Astrocyte of the spinal cord (primary cell): ENCODE measurements at places on chromosomes 12 and 14.

DNA sequence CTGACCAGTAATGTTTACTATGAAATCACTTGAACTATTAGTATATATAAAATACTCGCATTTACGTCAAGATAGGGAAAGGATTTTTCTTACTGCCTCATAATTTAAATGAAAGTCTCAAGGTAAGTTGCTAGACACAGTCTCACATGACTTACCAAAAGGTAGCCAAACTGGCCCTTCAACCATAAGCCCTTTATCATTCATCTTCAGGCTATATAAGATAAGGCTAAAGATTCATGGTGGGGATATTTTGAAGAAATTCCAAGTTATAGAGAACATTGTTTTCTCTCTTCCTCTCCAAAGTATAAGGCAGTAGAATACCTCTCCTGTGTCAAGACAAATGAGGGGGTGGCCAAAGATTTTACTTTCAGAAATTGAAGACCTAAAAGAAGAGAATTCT lies 23.4 kb downstream of the KIF21A start:
- DNase-seq, result no peak

- DNase-seq, result peak; percentile 49
These were observed 4.6 kb upstream of the SAMD4A start for GRCh38 chr14:54562334-54562733.

- no peak for DNase-seq
These were observed 12.8 kb downstream of the ABHD4 start for GRCh38 chr14:22610931-22611330.

DNA sequence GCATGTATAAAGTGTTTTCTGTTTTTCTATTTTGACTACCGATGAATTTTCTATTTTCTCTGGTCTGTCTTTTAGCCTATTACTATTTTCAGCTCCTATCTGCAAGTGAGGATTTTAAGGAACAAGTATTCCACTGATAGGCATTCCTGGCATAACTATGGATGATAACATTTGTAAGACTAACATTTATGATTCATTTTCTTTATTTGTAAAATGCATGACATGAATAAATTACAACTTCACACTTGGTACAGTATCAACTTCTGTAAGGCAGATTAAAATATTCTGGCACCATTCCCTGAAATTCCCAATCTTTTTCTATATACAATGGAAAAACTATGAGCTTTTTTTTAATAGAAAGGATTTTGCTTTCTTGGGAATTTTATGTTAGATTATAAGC lies 121.0 kb upstream of the GARIN2 start:
- DNase-seq, result no peak

DNA sequence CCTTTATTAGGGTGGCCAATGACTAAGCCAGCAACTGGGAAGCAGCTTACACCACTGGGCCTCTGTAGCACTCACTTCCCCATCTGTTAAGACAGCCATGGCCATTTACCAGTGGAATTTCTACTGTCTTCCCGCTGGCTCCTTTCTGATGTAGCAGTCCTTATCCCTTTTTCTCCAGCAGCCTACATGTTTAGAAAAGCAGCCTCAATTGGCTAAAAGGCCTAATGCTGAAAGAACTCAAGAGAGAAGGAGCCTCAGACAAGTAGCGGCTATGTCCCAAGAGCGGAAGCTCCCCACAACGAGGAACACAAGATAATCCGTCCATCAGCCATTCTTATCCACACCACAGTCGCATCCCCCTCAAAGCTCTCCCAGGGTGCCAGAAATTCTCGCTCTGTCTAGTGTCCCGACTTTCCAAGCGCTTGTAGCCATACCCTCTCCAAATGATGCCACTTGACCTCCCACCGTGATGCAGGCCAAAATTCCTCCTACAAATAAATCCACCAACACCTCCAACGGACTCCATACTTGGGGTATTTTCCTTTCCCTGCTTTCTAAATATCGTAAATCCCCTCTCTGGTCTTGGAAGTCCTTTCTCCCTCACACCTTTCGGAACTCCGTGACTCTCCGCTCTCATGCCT lies 624 bp downstream of the M6PR start:
- DNase-seq, result peak; percentile 20

DNA sequence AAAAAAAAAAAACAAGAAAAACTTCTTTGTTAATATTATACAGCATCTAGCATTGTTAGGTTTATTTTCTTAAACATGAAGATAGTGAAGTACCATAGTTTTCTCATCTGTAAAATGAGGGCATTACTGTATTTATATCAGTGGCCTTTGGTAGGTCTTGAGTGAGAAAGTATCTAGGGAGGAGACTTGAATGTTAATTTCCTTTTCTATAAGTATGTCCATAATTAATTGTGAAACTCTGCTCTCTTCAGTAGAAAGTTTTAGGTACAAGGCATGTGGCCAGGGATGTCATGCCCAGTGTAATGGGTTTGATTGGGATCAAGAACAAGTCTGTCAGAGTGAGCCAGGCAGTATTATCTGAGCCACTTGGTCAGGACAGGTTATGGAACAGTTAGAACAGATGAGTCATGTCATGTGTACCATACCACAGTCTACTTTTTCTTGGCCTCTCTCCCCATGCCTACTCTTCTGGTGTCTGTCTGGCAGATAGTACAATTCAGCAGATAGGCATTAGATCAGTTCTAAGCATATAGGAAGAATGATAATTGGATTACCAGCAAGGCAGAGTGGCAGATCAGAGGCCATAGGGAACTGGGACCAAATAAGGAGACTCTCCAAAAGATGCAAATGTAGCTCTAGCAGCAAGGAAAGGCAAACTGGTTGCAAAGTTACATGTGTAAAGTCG lies 30.4 kb downstream of the FBXO34 start:
- peak; percentile 62 for DNase-seq

GRCh38 chr12:9337656-9338055 lies 129.5 kb upstream of the PZP start:
- no peak for DNase-seq

- DNase-seq, result peak; percentile 6
These were observed 746.4 kb upstream of the FLRT2 start for GRCh38 chr14:84783511-84783910.

DNA sequence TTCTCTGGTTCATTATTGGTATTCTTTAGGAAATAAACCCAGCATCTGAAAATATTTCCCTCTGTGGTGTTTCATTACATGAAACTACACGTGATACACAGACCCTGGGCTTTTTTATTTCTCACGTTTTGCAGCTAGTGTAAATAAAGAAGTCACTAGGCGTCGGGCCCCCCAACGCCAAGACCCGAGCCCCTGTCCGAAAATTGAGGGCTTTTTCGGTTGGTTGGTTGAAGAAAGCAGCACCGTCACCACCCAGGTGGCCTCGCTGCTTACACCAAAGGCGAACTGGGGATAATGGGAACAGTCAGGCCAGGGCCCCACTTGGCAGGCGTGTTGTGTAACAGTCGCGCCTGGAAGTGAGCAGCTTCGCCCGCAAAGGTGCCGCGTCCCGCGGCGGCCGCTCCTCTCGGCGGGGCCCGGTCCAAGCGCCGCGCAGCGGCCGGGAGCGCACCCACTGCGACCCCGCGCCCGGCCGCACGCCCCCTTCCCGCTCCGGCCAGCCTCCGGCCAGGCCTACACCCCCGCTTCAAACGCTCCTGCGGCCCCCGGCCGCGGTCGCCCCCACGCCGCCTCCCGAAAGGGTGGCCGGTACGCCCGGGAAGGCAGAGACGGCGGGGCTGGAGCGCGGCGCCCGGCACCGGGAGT lies 1.2 kb downstream of the DUSP16 start:
- DNase-seq, result peak; percentile 50

GRCh38 chr14:51855234-51855633 lies 5.2 kb upstream of the GNG2 start:
- DNase-seq, result no peak

- peak; percentile 39 for DNase-seq
These were observed 14.9 kb downstream of the C2CD5 start for GRCh38 chr12:22529281-22530060.

DNA sequence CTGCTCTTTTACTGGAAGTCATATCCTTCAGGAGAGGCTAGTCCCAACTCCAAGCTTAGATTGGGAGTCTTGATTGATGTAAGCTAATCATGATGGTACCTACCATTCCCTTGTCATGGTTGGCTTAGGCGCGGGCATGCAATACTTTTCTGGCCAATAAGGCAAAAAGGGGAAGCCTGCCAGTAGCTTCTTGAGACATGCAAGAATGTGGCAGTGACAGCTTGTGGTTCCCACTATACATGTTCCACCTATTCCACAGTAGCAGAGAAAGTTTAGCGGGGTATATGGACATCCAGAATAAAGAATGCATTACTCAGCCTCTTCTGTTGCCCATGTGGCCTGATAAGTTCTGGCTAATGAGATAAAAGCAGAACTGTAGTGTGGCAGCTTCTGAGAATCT lies 55.0 kb downstream of the AP5M1 start:
- no peak for DNase-seq

DNA sequence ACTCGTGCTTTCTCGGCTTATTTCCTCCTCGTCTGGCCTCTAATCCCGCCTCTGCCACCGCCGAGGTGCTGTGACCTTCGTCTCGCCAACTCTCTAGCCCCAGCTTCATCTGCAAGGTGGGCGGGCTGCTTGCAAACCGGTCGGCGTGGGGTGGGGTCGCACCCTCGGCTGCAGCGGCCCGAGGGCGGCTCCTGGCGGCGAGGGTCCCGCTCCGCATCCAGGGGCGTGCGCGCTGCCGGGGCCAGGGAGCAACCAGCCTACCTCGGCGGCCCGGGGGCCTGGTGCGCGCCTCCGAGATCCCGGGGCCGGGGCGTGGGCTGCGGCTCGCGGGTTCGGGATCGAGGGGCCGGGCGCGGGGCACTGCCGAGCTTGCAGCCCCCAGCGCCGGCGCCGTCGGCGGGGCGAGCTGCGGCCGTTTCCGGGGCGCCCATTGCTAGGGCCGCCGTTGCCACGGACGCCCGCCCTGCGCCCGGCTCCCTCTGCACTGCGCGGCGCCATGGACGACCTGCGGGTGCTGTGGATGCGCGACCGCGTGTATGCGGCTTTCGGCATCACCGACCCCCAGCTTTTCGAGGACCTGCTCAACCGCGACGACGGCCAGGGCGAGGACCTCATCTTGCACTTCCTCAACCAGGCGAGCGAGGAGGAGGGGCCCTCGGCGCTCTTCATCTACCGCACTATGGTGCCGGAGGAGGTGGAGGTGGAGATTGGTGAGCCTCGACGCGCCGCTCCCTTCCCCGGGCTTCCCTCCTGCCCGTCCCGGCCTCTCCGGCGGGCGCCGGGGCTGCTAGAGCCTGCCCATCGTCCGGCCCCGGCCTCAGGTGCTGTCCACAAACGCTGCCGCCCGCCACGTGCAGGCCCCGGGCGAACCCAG lies at the start of gene DNAH10:
Gene DNAH10, plus strand, starts transcription at position 461 of the 874 bp plus-strand sequence. Its CDS starts 36 bp downstream, at position 497.
- DNase-seq, result no peak

DNA sequence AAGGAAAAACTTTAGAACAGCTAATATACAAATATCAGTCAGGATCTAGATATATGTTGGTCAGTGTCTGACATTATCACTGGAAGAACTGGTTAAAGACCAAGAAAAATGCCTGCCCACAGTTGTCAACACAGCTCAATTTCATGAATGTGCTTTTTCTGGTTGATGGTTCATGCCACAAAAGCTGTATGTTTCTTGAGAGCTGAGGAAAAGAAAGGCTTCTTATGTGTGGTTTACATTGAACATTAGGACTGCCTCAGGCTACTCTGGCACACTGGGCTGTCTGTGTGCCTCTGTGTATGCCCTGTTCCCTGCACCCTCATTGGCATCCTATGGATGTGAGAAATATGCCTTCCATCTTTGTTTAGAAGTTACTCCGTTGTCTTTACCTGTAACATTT lies 218.8 kb upstream of the RGS6 start:
- no peak for DNase-seq

DNA sequence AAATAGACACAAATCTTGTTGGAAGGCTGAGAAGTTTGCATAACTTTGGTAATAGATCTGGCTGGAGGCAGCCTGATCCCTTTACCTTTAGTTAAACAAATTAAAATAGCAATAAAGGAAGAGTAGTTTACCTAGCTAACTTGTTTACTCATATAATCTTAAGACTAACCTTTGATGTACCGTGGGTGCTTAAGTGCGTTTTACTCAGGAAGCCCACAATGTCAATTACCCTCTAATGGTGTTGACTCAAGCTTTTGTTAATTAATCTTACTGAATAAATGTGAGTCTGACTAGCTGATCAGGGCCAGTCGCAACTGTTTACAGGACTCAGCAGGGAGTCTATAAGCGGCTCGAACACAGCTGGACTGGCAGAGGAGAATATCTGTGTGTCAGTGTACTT lies 51.5 kb downstream of the FAR2 start:
- DNase-seq, result no peak

GRCh38 chr12:130916241-130916911 lies 37.3 kb upstream of the ADGRD1 start:
- DNase-seq, result peak; percentile 7

- DNase-seq, result no peak
These were observed 12.7 kb downstream of the VEZT start for GRCh38 chr12:95230313-95230712.

DNA sequence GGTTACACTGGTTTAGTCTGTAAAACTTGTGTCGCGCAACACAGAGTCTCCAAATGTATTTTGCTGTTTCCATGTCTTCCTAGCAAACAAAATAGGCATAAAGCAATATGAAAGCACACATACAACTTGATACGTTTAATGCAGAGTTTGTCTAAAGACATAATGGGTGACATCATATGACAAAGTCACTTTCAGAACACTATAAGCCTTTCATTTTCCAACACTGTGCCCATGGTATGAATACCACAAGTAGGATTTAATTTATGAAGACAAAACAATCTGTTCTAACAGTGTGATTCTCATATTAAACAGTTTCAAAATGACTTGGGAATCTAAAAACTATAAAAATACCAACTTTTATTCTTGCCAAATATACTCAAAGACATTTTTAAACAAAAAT lies 58.4 kb downstream of the PTPN21 start:
- no peak for DNase-seq

- DNase-seq, result peak; percentile 71
These were observed at the start of gene PELI2 for GRCh38 chr14:56117765-56118610. Gene PELI2 (plus strand): TSS chr14:56118411. CDS start chr14:56118661, 250 bp downstream.

- DNase-seq, result no peak
These were observed 354.5 kb upstream of the FOXG1 start for GRCh38 chr14:28412077-28412476.

GRCh38 chr14:105326891-105327694 lies 12.5 kb downstream of the PACS2 start:
- no peak for DNase-seq

DNA sequence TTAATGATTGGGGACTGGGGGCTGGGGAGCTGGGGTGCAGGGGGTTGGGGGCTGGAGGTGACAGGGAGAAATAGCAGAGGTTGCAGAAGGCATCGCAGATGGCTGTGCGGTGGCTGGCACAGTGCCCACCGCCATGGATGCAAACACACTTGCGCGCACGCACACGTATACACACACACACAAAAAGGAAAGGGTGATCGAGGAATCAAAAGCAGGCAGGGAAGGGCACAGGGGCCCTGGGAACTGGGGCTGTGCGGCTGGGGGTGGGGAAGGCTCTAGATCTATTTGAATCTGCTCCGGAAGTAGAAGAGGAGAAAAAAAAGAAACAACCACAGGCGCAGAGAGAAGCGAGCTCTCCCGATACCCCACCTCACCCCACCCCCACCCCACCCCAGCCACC lies 39.4 kb downstream of the ZFHX2 start:
- no peak for DNase-seq

- DNase-seq, result no peak
These were observed 1.1 kb downstream of the GALNT16 start for GRCh38 chr14:69260861-69261564.

GRCh38 chr12:50986966-50987737 lies 34.8 kb downstream of the HIGD1C start:
- peak; percentile 64 for DNase-seq

- no peak for DNase-seq
These were observed 91.9 kb downstream of the FRMD6 start for GRCh38 chr14:51743588-51744000.

GRCh38 chr14:54768501-54769129 lies 134.0 kb downstream of the GCH1 start:
- no peak for DNase-seq

GRCh38 chr12:79561401-79562132 lies 129.2 kb downstream of the PAWR start:
- no peak for DNase-seq

GRCh38 chr12:8697120-8697475 lies 693 bp upstream of the RIMKLB start:
- DNase-seq, result peak; percentile 57
